ENCODE measurements at places on chromosomes 7 and 10.
A peak's percentile ranks its signal among the peaks of the same experiment; 100 is the strongest.

DNA sequence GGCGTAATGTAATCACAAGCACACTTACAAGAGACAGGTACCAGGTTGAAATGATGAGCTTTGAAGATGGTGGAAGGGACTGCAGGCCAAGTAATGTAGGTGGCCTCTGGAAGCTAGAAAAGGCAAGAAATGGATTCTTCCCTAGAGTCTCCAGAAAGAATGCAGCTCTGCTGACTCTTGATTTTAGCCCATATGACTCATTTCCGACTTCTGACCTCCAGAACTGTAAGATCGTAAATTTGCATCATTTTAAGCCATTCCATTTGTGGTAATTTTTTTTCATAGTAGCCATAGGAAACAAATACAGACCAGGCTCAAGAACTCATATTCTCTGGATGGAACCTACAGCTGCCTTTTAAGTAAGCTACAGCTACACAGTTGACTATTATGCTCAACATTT is 315.5 kb downstream of the MAGI2 start:
- peak; percentile 42 for DNase-seq

- no peak for DNase-seq
Measured at GRCh38 chr10:117554241-117554814, 11.8 kb downstream of the EMX2 start.

DNA sequence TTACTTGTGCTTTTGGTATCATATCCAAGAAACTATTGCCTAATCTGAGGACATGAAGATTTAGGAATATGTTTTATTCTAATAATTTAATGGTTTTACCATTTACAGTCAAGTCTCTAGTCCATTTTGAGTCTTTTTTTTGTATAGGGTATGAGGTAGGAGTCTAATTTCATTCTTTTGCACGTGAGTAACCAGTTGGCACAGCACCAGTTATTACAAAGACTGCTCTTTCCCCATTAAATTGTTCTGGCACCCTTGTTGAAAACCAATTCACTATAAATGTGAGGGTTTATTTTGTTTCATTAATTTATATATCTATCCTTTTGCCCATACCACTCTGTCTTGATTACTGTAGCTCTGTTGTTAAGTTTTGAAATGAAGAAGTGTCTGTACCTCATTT is 381.6 kb downstream of the SUGCT start:
- no peak for DNase-seq

- DNase-seq: no peak
Measured at GRCh38 chr10:77247031-77247990, 390.3 kb downstream of the KCNMA1 start.

- DNase-seq: no peak
Measured at GRCh38 chr10:66799474-66799873, 126.4 kb upstream of the LRRTM3 start.

DNA sequence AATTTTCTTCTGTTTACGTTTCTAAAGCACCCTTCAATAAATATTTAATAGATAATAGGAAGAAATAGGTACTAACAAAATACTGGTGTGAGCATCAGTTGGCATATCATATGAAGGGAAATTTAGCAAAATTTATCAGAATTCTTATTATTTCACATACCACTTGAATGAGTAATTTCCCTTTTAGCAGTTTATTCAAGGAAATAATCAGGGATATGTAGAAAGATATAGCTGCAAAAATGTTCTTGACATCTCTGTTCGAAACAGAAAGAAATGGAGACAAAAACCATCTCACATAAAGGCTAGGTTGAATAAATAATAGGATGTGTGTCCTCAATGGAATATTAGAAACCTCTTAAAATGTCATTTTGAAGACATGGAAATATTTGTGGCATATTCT is 35.8 kb upstream of the PIP4K2A start:
- no peak for DNase-seq

- DNase-seq: no peak
Measured at GRCh38 chr10:21954132-21954531, 49.4 kb downstream of the DNAJC1 start.

- DNase-seq: no peak
Measured at GRCh38 chr7:8255680-8256655, 6.0 kb downstream of the ICA1 start.

- DNase-seq: no peak
Measured at GRCh38 chr7:127678947-127679346, 27.0 kb downstream of the SND1 start.

- no peak for DNase-seq
Measured at GRCh38 chr10:86768412-86769062, 12.1 kb downstream of the BMPR1A start.

DNA sequence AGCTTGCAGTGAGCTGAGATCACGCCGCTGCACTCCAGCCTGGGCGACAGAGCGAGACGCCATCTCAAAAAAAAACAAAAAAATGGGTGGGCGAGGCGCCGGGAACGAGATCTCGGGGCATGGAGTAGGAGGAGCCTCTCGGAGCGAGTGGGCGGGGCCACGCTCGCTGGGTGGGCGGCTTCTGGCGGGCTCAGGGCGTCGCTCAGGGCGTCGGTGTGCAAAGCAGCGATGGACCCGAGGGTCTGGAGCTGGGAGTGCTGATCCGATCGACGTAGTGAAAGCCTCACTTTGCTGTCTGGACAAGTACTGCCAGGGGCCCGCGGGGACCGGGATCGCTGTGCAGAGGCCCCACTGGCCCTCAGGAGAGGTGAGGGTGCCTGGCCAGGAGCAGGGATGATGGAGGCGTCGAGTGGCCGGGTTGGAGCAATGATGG is 22.6 kb upstream of the AMZ1 start:
- no peak for DNase-seq

DNA sequence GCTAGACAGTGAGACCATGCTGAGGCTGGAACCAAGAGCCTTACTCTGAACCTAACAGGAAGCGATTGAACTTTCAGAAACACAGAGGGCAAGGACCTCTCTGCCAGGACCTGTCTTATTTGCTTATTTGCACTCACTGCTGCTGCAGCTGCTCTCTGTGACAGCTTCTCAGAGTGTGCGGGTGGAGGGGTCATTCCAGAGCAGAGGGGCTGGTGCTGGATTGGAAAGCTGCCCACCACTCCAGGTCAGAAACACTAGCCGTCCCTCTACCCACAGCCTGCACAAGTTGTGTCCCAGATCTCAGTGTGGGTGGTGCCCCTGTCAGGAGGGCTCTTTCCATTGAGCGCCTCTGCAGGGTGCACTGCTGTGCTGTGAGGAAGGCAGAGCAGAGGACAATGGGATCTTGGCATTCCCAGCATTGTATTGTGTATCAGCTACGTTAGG is 126.2 kb downstream of the CCNY start:
- DNase-seq: no peak

DNA sequence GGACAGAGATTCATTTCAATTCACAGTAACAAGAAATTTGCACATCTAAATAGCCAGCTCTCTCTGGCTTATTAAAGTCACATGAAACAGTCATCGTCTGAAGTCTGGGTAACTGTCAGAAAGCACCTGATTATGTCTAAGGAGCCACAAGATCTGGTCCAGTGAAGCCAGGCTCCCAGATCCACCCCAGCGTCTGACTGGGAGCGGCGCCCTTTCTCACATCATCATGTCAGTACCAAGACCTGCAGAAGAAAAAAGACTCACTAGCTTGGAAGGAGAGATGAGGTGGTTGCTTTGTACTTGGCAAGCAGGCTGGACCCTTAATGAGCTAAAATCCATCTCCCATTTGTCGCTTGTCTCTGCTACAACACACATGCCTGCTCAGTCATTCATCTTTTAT is 58.4 kb downstream of the VOPP1 start:
- DNase-seq: no peak

GRCh38 chr7:155939350-155939749 is 127.1 kb upstream of the SHH start:
- DNase-seq: no peak

GRCh38 chr10:29438271-29438670 is 149.4 kb downstream of the LYZL1 start:
- no peak for DNase-seq

DNA sequence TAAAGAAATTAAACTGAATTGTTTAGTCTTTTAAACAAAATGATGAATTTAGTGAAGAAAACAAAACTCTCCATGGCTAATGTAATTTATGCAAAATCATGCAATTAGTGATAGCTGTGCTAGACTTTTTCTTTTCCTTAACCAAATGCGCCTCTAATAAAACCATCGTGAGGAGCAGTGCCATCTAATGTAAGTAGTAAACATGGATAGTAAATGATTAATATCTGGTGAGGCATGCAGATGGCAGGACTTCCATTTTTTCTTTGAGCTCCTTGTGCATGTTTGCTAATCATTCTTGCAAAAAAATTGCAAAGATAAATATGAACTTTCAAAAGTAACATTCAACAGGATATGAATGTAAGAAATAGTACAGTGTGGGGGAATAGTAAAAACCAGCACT is 2.3 kb downstream of the INSYN2A start:
- DNase-seq: no peak

DNA sequence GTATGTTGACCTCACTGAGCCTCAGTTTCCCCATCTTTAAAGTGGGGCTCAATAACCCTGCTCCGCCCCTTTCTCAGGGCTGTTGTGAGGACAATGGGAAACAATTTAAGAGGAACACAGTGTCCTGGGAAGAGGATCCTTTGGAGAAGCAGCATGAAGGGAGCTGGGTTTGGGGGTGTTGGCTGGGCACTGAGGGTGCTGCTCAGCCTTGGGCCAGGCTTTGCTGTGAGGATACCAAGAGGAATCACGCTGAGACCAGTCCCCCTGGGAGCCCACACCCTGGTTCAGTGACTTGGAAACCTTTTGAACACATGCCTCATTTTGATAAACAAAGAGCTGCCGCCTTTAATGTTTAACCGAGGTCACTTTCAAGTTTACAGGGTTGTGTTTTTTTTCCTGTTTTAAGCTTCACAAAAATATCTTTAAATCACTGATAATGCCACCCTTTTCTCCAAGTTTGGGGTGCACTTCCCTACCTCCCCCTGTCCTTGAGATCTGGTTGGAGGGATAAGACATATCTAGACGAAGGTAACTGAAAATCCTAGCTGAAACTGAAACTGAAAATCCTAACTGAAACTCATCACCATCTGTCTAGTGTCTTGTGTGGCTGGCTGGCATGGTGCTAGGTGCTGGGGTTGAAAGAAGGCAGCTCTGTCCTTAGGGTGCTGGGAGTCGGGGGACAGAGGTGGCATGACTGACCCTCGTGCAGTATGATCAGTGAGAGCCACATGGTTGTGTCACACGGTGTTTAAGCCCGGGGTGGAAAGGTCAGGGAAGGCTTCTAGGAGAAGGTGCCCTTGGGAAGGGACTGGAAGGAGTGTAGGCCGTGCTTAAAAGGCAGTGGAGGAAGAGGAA is 27.7 kb downstream of the ZNF775 start:
- no peak for DNase-seq

DNA sequence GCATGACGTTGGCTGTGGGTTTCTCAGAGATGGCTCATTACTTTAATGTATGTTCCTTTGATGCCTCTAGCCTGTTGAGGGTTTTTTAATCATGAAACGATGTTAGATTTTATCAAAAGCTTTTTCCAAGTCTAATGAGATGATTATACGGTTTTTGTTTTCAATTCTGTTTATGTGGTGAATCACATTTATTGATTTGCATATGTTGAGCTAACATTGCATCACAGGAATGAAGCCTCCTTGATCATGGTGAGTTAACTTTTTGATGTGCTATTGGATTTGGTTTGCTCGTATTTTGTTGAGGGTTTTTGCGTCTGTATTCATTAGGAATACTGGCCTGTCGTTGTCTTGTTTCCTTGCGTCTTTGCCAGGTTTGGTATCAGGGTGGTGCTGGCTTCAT is 52.3 kb upstream of the PTPN12 start:
- DNase-seq: no peak

DNA sequence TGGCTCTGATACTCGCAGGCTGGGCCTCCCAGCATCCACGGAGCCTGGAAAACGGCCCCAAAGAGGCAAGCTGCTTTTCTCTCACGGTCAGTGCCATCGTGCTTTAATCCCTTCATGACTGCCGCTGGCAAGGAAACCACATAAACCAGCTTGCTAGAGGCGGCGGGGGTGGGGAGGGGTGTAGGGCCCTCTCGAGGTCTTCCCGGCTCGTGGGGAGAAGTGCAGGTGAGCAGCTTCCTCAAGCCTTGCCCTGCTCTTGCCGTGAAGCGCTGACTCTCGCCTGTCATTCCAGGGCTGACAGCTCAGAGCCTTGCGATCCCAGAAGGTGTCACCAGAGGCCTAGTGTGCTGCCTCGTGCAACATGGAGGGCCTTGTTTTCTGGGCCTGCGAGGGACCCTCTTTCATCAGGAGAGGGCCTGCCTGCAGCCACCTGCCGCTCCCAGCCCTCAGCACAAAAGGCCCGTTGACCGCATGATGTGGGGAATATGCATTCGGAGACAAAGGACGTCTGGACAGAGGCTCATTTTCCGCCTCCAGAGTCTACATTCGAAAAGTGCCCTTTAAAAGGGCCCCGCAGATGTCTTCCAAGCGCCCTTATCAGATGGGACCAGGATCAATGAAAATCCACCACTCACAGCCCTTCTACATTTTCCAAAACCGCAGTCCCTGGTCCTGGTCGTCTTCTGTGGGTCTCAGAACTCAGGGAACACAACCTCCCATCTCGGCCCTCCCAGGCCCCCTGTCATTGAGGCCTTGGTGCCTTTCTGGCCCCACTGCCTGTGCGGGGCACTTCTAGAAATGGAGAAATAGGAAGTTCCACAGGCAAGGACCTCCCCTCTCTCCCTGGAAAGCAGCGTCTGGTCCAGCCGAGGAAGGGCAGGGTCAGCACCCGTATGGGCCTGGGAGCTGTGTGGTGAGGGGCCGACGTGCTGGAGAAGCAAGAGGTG is 58.7 kb downstream of the ZRANB1 start:
- no peak for DNase-seq

DNA sequence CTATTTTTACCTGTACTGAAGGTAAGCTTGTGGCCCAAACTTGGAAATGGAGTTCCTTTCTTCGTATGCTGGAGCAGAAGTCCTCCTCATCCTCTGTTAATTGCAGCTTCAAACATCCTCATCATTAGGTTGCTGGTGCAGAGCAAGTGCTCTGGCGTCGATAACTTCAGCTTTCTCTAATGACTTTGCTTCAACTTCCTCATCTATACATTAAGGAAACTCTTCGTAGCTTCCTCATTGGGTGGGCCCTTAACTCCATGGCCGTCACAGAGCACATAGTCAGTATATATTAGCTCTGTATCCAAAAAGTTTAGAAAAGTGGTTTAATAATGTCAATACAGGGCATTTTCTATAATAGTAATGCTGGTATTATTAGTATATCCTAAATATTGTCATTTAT is 447.7 kb downstream of the SUGCT start:
- DNase-seq: no peak

- no peak for DNase-seq
Measured at GRCh38 chr10:79234391-79235315, 112.6 kb upstream of the PPIF start.

DNA sequence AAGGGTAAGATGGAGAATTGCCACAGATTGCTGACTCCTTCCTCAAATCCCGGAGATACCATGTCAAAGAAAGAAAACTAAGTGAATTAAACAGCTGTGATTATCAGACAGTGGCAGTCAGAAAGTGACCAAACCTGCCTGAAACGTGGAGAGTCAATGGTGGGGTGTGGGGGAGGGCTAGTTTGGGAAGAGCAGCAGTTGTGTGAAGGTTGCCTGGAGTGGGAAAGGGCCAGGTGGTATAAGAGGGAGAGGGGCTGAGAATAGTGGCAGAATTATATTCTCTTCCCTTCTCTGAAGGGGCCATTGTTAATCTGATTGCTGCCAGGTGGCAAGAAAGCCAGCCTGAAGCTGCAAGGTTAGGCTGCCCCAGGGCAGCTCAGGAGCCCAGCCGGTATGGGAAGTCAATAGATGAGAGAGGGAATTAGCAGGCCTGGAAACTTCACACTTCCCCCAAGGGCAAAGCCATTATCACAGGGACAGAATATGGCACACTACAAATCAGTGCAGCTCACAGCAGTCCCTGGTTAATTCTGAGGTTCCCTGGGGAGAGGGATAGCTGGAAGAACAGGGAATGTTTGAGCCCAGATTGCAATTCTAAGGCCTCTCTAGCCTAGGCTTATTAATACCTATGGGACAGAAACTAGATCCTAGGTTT is 83.9 kb upstream of the ITGB1 start:
- DNase-seq: no peak

Data from RKO (cell line).